H1 (cell line): ENCODE measurements at places on chromosomes 5 and 9. TPM values are rescaled to one million over a fixed set of nuclear protein-coding genes. Genes with fewer than 3 reads are reported as not detected.

GBGT1 gene
- total RNA-seq: 9.7 and 10.0 TPM in 2 replicates

NKD2 gene
- 6.3 and 7.9 TPM in 2 replicates for total RNA-seq

FOXI1 gene
- total RNA-seq: not detected in 2 replicates

PLEKHG4B gene
- 42.9 and 43.6 TPM in 2 replicates for total RNA-seq

HAVCR1 gene
- not detected in 2 replicates for total RNA-seq

ECM2 gene
- not detected in 2 replicates for total RNA-seq

SLC6A19 gene
- total RNA-seq: not detected in 2 replicates

TXN gene
- total RNA-seq: 295 and 297 TPM in 2 replicates

GPR150 gene
- not detected in 2 replicates for total RNA-seq

PCDHB16 gene
- 5.2 and 5.9 TPM in 2 replicates for total RNA-seq
